ENCODE measurements at places on chromosomes 16 and 17. TPM values are rescaled to one million over a fixed set of nuclear protein-coding genes. Genes with fewer than 3 reads are reported as not detected.

The PRSS21 gene
- total RNA-seq = 7.5 TPM

The SREBF1 gene
- 300 TPM for total RNA-seq

The CIBAR2 gene
- not detected for total RNA-seq

The LITAFD gene
- total RNA-seq = not detected

The KRTAP2-2 gene
- total RNA-seq = not detected

The APOH gene
- not detected for total RNA-seq

The C16orf86 gene
- 1.5 TPM for total RNA-seq

The LDHD gene
- total RNA-seq = 0.56 TPM

The MGRN1 gene
- total RNA-seq = 23.7 TPM

The MT4 gene
- total RNA-seq = not detected

The EXOSC6 gene
- 25.2 TPM for total RNA-seq

The PHKB gene
- 46.3 TPM for total RNA-seq

All from airway epithelial cell (primary cell).